Kidney epithelial cell (primary cell): ENCODE measurements at places on chromosomes 4 and X.

GRCh38 chrX:150868625-150869024 is 29.8 kb downstream of the CD99L2 start:
- no peak for DNase-seq

DNA sequence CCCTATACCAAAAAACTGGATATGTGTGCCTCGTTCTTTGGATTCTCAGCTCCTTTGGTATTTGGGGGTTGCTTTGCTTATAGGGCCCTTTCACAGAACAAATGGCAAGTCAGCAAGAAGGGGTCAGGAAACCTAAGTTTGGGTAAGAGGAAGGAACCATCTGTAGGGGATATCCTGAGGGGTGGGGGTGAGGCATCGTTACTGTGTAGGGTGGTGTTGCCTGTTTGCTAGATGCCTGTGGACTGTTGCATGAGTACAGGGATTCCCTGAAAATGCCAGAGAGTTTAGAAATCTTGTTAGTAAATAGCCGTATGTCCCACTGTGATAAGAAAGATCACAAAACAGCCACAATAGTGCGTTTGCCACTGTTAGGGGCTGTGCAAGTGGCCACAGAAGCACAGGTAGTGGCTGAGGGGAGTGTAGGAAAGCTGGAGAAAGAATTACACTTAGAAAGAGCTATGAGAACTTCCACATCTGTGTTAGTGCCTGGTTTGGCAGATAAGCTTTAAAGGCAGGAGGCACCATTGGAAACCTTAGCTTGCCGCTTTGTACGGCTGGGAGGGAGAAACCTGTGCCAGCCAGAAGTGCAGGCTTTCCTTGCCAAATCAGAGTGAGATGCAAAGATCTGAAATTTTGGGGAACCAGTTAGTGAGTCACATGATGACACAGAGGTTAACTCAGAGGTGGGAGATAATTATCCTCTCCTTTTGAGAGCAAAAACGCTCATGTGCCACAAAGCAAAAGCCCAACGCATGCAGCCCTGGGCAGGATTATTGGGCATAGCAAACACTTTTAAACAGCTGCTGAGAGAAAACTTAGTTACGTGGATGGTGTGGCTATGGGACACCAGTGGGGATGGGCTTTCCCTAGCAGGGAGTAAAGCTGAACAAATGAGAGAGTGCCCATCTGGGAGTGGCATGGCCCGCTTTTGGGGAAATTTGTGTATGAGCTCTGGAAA is 343.7 kb downstream of the ARAP2 start:
- no peak for DNase-seq

GRCh38 chr4:7900334-7900909 is 39.2 kb downstream of the AFAP1 start:
- DNase-seq: no peak

- no peak for DNase-seq
Measured at GRCh38 chr4:80071604-80072227, 1.3 kb downstream of the ANTXR2 start.

DNA sequence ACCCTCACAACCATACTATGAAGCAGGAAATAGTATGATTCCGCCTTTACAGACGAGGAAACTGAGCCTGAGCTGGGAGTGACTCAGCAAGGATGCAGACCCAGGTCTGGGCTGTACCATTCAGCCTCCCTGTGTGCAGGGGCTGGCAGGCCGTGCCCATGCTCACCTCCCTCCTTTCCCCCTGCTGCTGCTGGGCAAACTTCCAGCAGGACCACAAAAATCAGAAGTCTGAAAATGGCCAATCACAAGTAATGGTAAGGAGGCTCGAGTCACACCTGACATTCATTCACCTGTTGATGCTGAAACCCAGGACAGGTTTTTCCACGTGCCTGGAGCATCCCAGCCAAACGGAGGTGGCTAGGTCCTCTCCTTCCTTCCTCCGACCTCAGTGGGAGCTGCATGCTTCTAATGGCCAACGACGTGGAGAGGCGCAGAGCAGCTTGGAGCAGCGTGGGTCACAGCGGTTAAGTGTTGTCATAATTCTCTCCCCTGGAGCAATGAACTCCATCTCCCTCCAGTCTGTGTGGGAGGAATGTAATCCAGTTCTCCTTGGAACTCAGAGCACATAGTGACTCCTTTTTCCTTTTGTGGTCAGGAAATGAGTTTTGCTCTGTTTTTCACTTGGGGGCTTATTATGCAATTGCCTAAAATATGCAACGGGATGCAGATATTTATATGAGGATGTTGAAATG is 371.7 kb downstream of the BCOR start:
- no peak for DNase-seq
